ENCODE measurements at places on chromosomes 6 and 20. TPM values are rescaled to one million over a fixed set of nuclear protein-coding genes. Genes with fewer than 3 reads are reported as not detected.

GRM1 gene
- total RNA-seq = not detected

VEGFA gene
- 20.4 TPM for total RNA-seq

NKX2-4 gene
- not detected for total RNA-seq

FLRT3 gene
- total RNA-seq = not detected

NFATC2 gene
- 0.12 TPM for total RNA-seq

All from G401 (cell line).